Adipose tissue (tissue), 3 donors: ENCODE measurements at places on chromosomes 7 and 10. TPM values are rescaled to one million over a fixed set of nuclear protein-coding genes. Genes with fewer than 3 reads are reported as not detected.

Gene SUGCT
- polyA plus RNA-seq, result 4.2 TPM

Gene STEAP1
- polyA plus RNA-seq, result 50.9 TPM

Gene DPYSL4
- polyA plus RNA-seq, result 0.67 TPM

Gene MYOZ1
- polyA plus RNA-seq, result 0.49 TPM

Gene SPDYE2
- polyA plus RNA-seq, result 0.03 TPM

Gene PDE6C
- polyA plus RNA-seq, result not detected

Gene FANK1
- polyA plus RNA-seq, result 1.2 TPM
